H9 (cell line): ENCODE measurements at places on chromosomes 1 and 21.

GRCh38 chr21:33244779-33245105 is 15.0 kb downstream of the IFNAR2 start:
- DNase-seq = no peak
- no peaks in the 10 kb centered on the region for H3K27me3 ChIP-seq
- H3K4me3 ChIP-seq = no peak overlapping the region
- H3K4me1 ChIP-seq = no peaks in the 10 kb centered on the region
- H3K36me3 ChIP-seq = peaks cover 67% of the 10 kb centered on the region

DNA sequence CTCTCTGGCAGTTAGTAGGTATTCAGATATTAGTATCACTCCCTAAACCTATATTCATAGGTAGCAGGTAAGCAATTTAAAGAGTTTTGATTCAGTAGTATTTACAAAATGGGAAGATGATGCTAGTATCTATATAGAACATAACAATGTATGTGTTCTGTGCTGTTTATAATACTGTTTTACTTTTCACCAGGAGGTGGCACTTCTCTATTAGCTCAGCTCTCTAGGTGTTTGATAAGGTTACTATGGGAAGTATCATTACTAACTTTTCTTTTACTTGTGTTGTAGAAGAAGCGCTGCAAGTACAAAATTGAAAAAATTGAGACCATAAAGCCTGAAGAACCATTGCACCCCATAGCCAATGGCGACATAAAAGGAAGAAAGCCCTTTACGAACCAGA is 49.4 kb upstream of the FASLG start:
- H3K36me3 ChIP-seq = peaks cover 29% of the 10 kb centered on the region
- H3K4me1 ChIP-seq = no peaks in the 10 kb centered on the region
- H3K27me3 ChIP-seq = no peaks in the 10 kb centered on the region

DNA sequence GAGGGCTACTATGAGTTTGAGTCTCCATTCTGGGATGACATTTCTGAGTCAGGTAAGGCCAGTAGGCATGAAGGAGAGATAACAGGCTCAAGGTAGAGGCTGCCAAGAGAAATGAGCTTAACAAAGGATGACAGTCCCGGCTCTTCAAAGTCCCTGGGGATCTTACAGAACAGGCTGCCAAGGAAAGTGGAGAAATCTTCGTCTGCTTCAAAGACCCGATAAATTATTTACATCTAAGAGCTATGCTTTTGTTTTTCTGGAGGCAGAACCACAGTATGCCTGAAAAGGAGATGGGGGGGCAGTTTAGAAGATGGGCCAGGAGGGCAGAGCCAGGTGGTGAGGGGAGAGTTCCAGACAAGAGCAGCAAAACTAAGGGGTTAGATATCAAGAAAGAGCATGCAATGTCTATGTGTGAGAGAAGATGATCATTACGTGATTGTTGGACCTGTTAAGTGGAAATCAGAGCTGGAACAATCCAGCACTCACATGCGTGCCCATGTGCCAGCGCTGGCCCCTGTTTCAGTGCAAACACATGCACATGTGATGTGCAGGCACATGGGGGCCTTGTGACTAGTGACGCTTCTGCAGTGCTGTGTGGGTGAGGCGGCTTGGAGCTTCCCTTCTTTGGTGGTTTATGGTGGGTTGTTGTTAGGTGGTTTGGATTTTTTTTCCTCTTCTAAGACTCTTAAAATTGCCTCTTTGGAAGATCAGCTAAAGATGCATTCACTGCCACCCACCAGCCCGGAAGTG is 25.7 kb downstream of the CAMK1G start:
- no peak overlapping the region for H3K27ac ChIP-seq
- H3K27me3 ChIP-seq = no peaks in the 10 kb centered on the region
- H3K4me1 ChIP-seq = no peaks in the 10 kb centered on the region
- H3K36me3 ChIP-seq = no peaks in the 10 kb centered on the region
- no peak for DNase-seq

DNA sequence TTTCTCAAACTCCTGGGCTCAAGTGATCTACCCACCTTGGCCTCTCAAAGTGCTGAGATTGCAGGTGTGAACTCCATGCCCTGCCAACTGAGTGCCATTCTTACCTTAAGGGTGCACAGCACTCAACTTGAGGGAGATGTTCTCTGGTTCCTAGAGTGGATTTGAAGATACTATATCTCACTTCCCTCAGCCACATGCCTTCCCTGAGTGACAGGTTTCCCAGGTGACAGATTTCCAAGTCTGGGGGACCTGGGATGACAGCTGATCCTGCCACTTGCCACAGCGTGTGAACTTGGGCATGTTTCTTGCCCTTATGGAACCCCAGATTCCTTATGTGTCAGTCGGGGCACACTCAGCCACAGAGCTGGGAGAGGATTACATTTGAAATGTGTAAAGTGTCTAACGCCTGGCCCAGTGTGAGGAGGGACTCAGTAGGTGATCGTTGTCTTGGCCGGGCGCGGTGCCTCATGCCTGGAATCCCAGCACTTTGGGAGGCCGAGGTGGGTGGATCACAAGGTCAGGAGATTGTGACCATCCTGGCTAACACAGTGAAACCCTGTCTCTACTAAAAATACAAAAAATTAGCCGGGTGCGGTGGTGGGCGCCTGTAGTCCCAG is 29.6 kb upstream of the BTG2 start:
- peaks cover 5% of the 10 kb centered on the region; the same call in 1 of the 2 replicates for H3K27me3 ChIP-seq
